ENCODE measurements at places on chromosomes 16 and 17. TPM values are rescaled to one million over a fixed set of nuclear protein-coding genes. Genes with fewer than 3 reads are reported as not detected.

TSC2 gene
- 86.9 TPM for total RNA-seq

TBX6 gene
- total RNA-seq: 0.33 TPM

PABPN1L gene
- not detected for total RNA-seq

TM4SF5 gene
- total RNA-seq: not detected

HS3ST4 gene
- total RNA-seq: not detected

COIL gene
- 17.0 TPM for total RNA-seq

SOST gene
- total RNA-seq: not detected

ZNF213 gene
- 5.6 TPM for total RNA-seq

TMEM238L gene
- not detected for total RNA-seq

MEIOB gene
- total RNA-seq: not detected

C1QL1 gene
- not detected for total RNA-seq

PYDC1 gene
- not detected for total RNA-seq

ATMIN gene
- 34.6 TPM for total RNA-seq

TNFRSF13B gene
- not detected for total RNA-seq

STH gene
- not detected for total RNA-seq

TMEM106A gene
- 9.8 TPM for total RNA-seq

TANGO6 gene
- 16.7 TPM for total RNA-seq

TBC1D3B gene
- total RNA-seq: 0.86 TPM

NHERF2 gene
- total RNA-seq: 82.0 TPM

ORAI3 gene
- total RNA-seq: 24.2 TPM

PHKB gene
- 97.2 TPM for total RNA-seq

CD300E gene
- not detected for total RNA-seq

TBC1D3K gene
- not detected for total RNA-seq

UNK gene
- total RNA-seq: 17.9 TPM

B4GALNT2 gene
- not detected for total RNA-seq

ANKFN1 gene
- not detected for total RNA-seq

TLE7 gene
- not detected for total RNA-seq

CYGB gene
- 0.65 TPM for total RNA-seq

TNFRSF12A gene
- total RNA-seq: 116 TPM

IKZF3 gene
- total RNA-seq: not detected

SYCE1L gene
- total RNA-seq: 1.1 TPM

MAPT gene
- total RNA-seq: under 0.01 TPM

SHBG gene
- total RNA-seq: not detected

ROGDI gene
- 14.7 TPM for total RNA-seq

GPR142 gene
- total RNA-seq: not detected

SPNS2 gene
- 36.3 TPM for total RNA-seq

YBX2 gene
- 2.3 TPM for total RNA-seq

IRF8 gene
- 0.10 TPM for total RNA-seq

AOC2 gene
- total RNA-seq: 1.9 TPM

ARL17A gene
- total RNA-seq: 2.6 TPM

EVI2B gene
- total RNA-seq: 1.2 TPM

SLC13A2 gene
- not detected for total RNA-seq

CACNG1 gene
- total RNA-seq: not detected

SDR42E2 gene
- total RNA-seq: not detected

TP53TG3 gene
- total RNA-seq: not detected

MEOX1 gene
- total RNA-seq: not detected

RHBDL3 gene
- not detected for total RNA-seq

KRT32 gene
- total RNA-seq: not detected

PRSS21 gene
- total RNA-seq: 1.2 TPM

CHST5 gene
- not detected for total RNA-seq

TANC2 gene
- total RNA-seq: 36.3 TPM

SLC47A1 gene
- 3.2 TPM for total RNA-seq

MYH11 gene
- total RNA-seq: not detected

SHCBP1 gene
- 23.8 TPM for total RNA-seq

Data from vein endothelial cell (primary cell).